Testis (tissue), 5 donors: ENCODE measurements at places on chromosomes 3 and 15. TPM values are rescaled to one million over a fixed set of nuclear protein-coding genes. Genes with fewer than 3 reads are reported as not detected.

Gene WDR5B
- 5.1 TPM for polyA plus RNA-seq

Gene MESP2
- polyA plus RNA-seq, result 1.3 TPM

Gene NCK1
- 31.1 TPM for polyA plus RNA-seq

Gene GAP43
- 0.62 TPM for polyA plus RNA-seq

Gene MOBP
- polyA plus RNA-seq, result 19.5 TPM

DNA sequence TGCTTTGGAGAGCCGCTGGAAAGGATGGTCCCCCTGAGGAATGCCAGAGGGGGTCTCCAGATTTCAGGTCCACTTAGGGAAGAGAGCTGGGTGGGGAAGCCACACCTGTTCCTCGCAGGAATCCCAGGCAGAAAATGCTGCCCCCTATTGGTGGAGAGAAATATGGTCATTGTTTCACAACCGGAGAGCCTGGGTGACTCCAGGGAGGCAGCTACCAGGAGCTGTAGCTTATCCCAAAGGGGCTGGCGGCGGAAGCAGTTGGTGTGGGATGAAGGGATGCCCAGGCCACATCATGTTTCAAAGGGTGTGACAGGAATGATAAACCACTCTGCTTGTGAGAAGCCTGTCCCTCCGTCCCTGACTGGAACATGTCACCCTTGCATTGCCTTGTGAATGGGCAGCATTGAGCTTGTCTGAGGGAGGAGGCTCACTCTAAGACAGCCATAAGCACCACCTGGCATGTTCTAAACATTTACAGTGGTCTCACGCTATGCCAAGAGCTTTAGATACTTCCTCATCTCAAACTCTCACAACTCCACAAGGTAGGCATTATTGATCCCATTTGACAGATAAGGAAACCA lies 34.5 kb downstream of the POMGNT2 start:
- H3K27ac ChIP-seq, result no peak overlapping the region
- H3K27me3 ChIP-seq, result no peaks in the 10 kb centered on the region
- peaks cover 5% of the 10 kb centered on the region for H3K4me1 ChIP-seq
- H3K36me3 ChIP-seq, result no peaks in the 10 kb centered on the region
- no peak for DNase-seq

DNA sequence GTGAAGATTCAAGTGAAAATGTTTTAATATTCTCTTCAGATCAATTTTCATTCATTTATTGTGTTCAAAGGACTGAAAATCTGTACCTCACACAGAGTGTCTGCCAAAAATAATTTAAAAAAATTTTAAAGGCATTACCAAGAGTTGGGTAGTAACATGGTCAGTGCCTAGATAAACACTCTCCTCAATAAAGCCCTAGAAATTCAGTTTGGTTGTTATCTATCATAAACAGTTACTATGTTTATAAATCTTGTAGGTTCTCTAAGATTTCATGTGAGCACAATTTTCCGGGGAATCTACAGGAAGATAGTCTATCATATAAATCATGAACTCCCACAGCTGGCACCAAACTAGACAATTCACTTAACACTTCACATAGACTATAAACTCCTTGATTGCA lies 128.6 kb downstream of the GSK3B start:
- H3K36me3 ChIP-seq, result no peaks in the 10 kb centered on the region
- H3K27me3 ChIP-seq, result no peaks in the 10 kb centered on the region
- DNase-seq, result no peak
- no peak overlapping the region for H3K4me3 ChIP-seq
- no peak overlapping the region for H3K27ac ChIP-seq

GRCh38 chr3:160041465-160041864 lies 52.8 kb downstream of the IL12A start:
- H3K27ac ChIP-seq, result no peak overlapping the region
- no peak for DNase-seq
- H3K4me1 ChIP-seq, result peaks cover 7% of the 10 kb centered on the region
- H3K4me3 ChIP-seq, result no peak overlapping the region
- no peaks in the 10 kb centered on the region for H3K36me3 ChIP-seq
- H3K27me3 ChIP-seq, result no peaks in the 10 kb centered on the region

DNA sequence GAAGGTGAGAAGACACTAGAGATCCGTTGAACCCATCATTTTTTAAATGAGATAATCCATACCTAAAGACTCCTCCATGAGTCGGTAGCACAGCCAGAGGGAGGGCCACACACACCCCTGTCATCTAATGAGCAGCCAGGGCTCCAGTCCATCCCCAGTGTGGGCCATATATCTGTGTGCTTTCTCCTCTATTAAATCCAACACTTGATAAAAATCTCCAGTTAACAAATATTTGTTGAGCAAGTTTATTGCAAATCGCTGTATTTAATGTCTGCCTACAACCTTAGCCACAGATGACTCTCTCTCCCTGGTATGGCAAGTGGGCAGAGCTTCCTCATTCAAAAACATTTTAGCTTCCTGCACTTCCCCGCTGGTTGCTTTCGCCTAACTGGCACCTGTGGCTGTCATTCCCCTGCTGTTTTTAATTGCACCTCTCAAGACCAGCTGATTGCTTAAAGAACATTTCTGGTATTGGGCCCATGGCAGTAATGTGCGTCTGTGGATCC lies 82.8 kb downstream of the SMAD3 start:
- no peaks in the 10 kb centered on the region for H3K27me3 ChIP-seq
- H3K27ac ChIP-seq, result no peak overlapping the region
- H3K36me3 ChIP-seq, result no peaks in the 10 kb centered on the region
- no peak for DNase-seq
- H3K4me3 ChIP-seq, result no peak overlapping the region

DNA sequence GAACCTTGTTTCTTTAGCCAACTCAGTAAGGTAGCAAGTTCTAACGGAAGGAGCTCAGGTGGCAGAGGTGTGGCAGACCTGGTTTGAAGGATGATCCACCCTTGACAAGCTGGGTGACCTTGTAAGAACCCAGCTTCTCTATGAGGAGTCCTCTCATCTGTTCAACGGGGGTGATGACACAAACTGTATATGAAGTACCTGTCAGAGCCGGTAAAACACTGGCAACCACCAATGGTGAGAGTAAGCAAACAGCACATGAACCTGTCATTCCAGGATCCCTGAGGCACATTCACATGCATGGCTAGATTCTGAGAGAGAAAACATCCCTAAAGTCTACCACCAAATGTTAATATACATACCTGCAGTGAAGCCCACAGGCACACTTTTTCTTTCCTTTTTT lies 2.4 kb downstream of the SCAP start:
- no peak overlapping the region for H3K4me3 ChIP-seq
- H3K4me1 ChIP-seq, result peaks cover 23% of the 10 kb centered on the region
- peak; percentile 14 for DNase-seq

DNA sequence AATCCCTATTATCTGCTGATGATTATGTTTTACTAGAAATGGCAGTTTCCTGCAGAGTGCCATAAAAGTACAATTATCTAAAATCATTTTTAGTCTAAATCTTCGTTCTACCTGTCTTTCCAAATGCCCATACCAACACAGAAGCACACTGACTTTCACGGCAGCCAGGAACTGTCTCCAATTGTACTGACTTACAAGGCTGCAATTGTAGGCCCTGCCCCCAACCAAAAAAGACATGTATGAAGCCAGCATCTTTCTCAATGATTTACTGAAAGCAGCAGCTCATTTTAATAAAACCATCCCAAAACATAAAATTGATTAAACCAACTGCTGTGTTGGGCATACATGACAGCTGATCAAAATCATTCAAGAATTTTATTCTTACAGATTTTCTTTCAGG lies 119.0 kb downstream of the TBC1D5 start:
- no peaks in the 10 kb centered on the region for H3K4me1 ChIP-seq
- no peaks in the 10 kb centered on the region for H3K27me3 ChIP-seq
- H3K4me3 ChIP-seq, result no peak overlapping the region
- H3K36me3 ChIP-seq, result no peaks in the 10 kb centered on the region

- no peak overlapping the region for H3K27ac ChIP-seq
- DNase-seq, result no peak
- no peaks in the 10 kb centered on the region for H3K36me3 ChIP-seq
- no peaks in the 10 kb centered on the region for H3K27me3 ChIP-seq
- H3K4me3 ChIP-seq, result no peak overlapping the region
Observed at GRCh38 chr3:104635872-104636580, 730.7 kb upstream of the ALCAM start.

DNA sequence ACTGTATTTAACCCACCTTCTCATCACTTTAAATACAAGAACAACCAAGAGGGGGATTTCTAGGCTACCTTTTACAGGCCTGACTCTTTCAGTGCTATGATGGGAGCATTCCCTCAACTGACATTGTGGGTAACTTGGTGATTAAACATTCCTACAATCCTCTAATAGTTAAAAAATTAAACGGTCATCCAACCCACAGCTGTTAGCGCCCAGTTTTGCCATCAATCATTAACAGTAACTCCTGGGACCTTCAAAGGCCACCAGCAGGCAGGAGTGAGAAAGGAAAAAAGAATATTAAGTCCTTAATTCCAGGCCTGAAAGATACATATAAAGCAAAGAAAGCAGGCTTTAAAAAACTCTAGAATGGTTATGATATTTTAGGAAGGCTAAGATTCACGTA lies 512.1 kb downstream of the MAGI1 start:
- no peak overlapping the region for H3K27ac ChIP-seq
- DNase-seq, result no peak
- no peaks in the 10 kb centered on the region for H3K4me1 ChIP-seq
- no peaks in the 10 kb centered on the region for H3K27me3 ChIP-seq
- H3K4me3 ChIP-seq, result no peak overlapping the region

DNA sequence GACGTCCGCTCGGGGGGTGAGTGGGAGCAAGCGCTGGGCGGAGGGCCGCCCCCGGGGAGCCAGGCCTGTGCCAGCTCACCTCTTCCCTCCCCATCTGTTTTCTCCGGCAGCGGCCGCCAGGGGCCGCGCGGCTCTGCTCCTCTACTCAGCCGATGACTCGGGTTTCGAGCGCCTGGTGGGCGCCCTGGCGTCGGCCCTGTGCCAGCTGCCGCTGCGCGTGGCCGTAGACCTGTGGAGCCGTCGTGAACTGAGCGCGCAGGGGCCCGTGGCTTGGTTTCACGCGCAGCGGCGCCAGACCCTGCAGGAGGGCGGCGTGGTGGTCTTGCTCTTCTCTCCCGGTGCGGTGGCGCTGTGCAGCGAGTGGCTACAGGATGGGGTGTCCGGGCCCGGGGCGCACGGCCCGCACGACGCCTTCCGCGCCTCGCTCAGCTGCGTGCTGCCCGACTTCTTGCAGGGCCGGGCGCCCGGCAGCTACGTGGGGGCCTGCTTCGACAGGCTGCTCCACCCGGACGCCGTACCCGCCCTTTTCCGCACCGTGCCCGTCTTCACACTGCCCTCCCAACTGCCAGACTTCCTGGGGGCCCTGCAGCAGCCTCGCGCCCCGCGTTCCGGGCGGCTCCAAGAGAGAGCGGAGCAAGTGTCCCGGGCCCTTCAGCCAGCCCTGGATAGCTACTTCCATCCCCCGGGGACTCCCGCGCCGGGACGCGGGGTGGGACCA lies 632 bp upstream of the CRELD1 start:
- H3K4me1 ChIP-seq, result peaks cover 9% of the 10 kb centered on the region
- peak overlapping the region; percentile 68 for H3K4me3 ChIP-seq
- no peaks in the 10 kb centered on the region for H3K36me3 ChIP-seq

DNA sequence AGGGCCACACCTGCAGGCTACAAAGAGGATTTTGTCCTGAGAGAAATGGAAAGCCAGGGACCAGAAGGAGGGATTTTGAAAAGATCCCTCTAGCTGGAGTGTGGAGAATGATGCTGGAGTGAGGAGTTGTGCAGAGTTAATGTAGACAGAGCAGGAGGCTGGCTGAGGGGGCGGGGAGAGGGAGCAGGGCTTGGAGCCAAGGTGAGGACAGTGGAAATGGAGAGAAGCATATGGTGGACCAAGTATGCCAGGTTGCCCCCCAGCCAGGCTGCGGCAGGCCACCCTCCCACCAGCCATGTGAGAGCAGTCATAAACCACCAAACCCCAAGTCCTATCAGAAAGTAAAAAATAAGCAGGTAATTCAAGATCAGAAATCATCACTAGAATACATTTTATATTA lies 14.7 kb downstream of the RARRES1 start:
- no peak for DNase-seq
- no peak overlapping the region for H3K4me3 ChIP-seq
- H3K27ac ChIP-seq, result no peak overlapping the region
- no peaks in the 10 kb centered on the region for H3K36me3 ChIP-seq
- H3K4me1 ChIP-seq, result no peaks in the 10 kb centered on the region
- no peaks in the 10 kb centered on the region for H3K27me3 ChIP-seq

DNA sequence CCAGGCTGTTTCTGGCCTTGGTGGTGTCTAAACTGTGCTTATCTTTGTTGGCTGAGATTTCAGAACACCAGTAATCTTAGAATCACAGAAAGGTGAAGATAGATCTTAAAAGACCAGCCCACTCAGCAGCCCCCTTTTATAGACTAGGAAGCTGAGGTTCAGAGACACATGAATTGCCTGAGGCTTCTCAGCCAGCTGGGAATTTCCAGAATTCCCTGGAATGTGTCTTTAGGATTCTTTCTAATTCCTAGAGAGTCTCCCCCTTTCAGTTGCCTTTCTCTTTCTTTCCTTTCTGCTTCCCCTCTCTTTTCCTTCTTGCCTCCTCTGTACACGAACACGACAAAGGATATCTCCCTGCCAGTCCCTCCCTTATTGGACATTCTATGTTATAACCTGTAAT lies 19.5 kb downstream of the ANKUB1 start:
- no peaks in the 10 kb centered on the region for H3K27me3 ChIP-seq
- H3K36me3 ChIP-seq, result no peaks in the 10 kb centered on the region
- no peaks in the 10 kb centered on the region for H3K4me1 ChIP-seq
- no peak for DNase-seq

DNA sequence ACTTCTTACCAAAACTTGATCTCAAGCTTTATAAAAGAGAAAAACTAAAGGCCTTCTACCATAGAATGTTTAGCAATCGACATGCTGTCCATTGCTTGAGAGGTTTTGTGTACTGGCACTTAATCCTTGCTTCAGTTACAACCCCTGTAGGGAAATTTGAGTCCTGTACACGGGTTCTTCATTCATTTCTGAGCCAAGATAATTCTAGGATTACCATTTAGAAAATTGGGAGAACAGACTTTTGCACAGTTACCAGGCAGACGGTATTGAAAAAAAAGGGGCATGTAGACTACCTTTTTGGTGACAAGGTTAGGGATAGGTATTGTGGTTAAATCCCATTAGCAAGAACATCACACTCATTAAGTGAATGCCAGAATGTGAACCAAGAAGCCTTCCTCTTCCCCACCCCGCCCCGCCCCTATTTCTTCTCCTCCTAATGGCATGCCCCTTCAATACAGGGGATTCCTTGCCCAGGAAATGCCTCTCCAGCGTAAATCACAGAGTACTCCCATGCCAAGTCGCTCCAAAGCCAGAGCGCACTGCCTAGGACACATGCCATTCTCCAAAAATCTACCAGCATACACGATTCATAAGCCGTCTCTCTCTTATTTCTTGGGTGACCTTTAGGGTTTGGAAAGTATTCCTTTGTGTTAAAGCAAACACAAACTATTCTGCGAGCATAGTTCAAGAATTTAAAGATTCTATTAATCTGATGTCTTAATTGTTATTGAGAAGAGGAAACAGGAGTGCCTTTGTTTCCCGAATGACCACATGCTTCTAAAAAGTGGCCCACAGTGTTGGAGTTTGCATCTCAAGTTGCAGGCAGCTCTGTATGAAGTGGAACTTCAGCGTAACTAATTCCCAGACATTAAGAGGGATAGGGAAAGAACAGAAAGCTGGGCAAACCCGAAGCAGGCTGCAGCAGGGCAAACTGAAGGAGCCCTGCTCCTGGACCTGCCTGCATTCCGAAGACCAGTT lies 164.0 kb upstream of the NR2F2 start:
- H3K4me3 ChIP-seq, result no peak overlapping the region
- H3K4me1 ChIP-seq, result no peaks in the 10 kb centered on the region
- no peak for DNase-seq
- H3K27me3 ChIP-seq, result no peaks in the 10 kb centered on the region
- H3K36me3 ChIP-seq, result no peaks in the 10 kb centered on the region
- H3K27ac ChIP-seq, result no peak overlapping the region

GRCh38 chr3:33061782-33062181 lies 35.2 kb downstream of the GLB1 start:
- no peak overlapping the region for H3K27ac ChIP-seq
- DNase-seq, result no peak
- H3K4me1 ChIP-seq, result no peaks in the 10 kb centered on the region
- no peaks in the 10 kb centered on the region for H3K27me3 ChIP-seq
- no peaks in the 10 kb centered on the region for H3K36me3 ChIP-seq
- no peak overlapping the region for H3K4me3 ChIP-seq
